NCI-H524 (cell line): ENCODE measurements at places on chromosomes 1 and 21.

DNA sequence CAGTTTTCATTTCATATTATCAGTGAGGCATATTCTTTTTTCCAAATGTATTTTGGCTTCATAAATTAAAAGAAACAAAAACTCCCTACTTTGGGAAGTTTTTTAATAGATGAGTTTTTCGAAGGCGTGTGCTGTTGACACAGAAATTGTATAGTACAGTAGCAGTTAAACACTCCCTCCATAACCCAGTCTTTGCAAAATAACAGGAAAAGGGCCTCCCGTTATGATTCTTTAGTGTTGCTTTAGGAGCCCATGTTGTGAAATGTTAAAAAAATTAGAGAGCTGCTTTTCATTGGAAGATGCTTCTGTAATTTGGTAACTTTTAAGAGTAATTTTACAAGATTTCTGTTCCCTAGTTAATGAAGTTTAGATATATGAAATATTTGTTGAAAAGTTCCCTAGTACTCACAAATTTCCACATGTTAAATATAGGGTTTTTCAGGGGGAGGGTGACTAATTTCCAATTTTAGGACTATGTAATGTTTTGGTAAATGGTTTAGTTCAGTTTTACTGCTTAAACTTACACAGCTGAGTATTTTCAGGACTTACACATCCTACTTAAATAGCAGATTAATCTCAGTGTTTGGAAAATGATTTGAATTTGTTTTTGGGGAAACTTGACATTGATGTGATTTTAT lies 2.0 kb downstream of the CAMSAP2 start:
- no peak for DNase-seq

DNA sequence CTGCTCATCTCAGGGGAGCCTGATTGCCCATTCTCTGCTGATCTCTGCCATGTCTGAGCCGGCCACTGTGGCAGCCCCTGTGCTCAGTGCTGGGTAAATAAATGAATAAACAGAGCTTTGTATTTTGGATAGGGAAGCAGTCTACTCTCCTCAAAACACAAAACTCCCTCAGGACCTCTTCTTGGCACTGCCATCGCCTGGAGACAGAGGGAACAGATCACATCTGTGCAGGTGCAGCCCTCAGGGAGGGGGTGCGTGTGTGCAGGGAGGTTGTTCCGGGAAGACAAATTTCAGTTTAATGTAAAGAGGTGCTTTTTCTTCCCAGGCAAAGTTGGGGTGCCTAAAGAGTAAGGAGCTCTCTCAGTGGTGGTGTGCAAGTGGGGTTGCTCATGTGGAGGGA lies 7.7 kb upstream of the FAM167B start:
- DNase-seq = no peak

- DNase-seq = no peak
Observed at GRCh38 chr1:176857632-176858031, 306.9 kb downstream of the ASTN1 start.

- no peak for DNase-seq
Observed at GRCh38 chr1:178726545-178726944, 1.5 kb downstream of the RALGPS2 start.

- no peak for DNase-seq
Observed at GRCh38 chr1:235947989-235948388, 81.3 kb upstream of the LYST start.

DNA sequence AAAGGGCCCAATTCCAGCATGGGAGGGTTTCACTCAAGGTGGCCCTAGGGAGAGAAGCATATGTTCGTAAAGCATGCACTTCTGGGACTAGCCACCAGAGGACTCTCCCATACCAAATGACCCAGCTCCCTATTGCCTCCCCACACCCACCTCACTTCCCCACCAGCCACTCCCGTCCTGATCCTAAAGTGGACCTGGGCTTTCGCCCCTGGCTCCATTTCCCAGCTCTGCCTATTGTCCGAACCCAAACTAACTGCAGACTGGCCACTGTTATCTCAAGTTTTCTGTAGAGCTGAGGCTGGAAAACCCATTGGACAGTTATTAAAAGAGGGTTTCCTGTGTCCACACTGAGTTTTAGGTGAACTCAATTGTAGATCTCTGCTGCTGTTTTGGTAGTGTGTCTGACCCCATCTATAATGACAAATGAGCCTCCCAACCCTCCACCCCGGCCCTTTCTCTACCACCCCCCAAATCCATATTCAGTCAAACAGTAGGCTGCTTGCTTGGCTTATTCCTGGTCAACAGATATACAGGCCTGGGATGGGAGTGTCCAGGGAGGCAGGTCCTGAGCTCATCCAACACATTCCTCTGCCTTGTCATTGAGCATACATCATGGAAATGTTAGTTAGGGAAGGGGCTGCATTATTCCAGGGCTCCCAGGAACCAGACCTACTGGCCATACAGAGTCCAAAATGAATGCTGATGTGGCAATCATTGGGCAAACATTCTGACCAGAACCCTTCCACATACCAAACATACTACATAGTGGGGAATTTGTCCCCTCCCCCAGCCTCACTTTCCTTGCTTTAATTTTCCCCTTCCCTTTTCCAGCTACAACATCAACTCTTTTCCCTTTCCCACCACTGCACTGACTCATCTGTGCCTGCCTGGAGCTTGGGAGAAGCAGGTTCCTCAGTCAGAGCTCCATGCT lies 59.2 kb downstream of the ABCA4 start:
- DNase-seq = peak; percentile 7

- no peak for DNase-seq
Observed at GRCh38 chr1:109350182-109350581, 43.4 kb upstream of the MYBPHL start.

DNA sequence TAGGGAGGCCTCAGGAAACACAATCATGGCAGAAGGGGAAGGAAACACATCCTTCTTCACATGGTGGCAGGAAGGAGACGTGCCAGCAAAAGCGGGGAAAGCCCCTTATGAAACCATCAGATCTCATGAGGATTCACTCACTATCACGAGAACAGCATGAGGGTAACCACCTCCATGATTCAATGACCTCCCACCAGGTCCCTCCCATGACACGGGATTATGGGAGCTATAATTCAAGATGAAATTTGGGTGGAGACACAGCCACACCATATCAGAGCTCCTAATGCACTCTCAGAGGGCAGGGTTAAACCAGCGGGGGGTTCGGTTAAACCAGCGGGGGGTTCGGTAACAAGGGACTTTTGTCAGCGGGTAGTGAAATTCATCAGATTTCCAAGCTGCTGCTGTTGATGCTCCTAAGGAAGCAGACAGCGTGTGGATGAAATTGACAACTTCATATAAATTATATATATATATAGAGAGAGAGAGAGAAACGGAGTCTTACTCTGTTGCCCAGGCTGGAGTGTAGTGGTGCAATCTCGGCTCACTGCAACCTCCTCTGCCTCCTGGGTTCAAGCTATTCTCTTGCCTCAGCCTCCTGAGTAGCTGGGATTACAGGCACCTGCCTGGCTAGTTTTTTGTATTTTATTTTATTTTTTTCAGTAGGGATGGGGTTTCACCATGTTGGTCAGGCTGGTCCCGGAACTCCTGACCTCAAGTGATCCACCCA lies 4.2 kb downstream of the CSTB start:
- DNase-seq = no peak

GRCh38 chr1:31511848-31512615 lies 64.3 kb upstream of the TINAGL1 start:
- DNase-seq = no peak

DNA sequence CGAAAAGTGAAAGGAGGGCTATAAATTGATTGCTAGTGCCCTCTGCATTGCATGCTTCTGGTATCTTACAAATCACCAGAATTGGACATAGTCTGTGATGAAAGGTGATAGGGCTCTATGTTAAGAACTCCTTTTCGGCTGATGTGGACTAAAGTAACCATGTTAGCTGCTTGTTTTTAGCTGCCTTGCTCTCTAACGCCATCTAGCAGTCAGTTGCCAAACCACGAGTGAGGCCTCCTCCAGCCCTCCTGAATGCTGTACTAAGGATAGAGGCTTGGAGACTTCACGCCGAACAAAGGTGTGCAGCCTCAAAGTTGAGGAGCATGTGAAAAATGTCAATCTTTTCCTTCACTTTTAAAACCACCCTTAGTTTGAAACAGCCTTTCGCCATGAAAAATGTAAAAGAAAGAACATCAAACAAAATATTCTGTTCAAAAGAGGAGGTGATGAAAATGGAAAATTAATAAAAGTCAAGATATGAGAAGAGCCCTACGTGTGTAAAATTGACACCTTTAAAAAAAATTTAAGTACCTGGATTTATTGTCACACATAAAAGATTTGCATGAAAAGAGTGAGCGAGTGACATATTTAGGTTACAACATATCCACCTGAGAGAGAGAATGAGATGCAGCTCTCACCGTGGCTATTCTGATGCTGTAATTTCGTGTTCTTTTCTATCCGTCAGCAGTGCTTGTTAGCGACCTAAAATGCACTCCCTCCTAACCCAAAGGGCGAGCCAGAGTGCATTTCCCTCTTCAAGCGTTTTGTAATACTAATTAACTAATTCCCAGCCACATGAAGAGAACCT lies 8.1 kb downstream of the LRRC53 start:
- DNase-seq = peak; percentile 81

GRCh38 chr1:59879574-59879973 lies 47.0 kb downstream of the CYP2J2 start:
- DNase-seq = peak; percentile 5

GRCh38 chr1:22892789-22893188 lies 79.9 kb downstream of the LACTBL1 start:
- no peak for DNase-seq

- DNase-seq = no peak
Observed at GRCh38 chr1:224180783-224181452, 2.1 kb upstream of the DEGS1 start.

GRCh38 chr1:113135460-113135859 lies 62.5 kb downstream of the LRIG2 start:
- no peak for DNase-seq

DNA sequence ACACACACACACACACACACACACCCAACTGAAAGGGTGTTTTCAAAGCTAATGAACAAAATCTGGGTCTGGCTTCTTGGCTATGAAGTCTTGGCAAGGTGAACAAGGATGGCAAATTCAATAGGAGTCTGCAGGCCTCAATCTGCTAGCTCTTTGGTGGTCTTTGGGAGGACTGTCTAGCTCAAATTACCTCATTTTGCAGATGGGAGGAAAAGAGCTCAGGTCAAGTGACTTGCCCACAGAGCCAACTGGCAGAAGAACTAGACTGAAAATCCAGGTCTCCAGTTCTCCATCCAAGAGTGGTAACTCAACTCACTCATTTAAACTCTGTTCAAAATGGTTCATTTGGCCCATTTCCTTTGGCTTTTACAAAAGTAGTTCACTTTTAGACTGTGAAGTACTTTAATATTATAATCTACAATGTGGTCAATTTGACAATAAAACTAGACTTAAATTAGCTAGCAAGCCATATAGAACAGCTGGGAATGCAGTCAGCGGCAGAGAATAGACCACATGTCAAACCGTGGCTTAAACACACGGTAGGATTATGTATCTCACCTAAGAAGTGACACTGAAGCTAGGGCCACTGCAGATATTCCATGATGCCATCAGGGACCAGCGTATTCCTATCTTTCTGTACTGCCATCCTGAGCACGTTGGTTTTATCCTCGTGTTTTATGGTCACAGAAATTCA lies 112.9 kb downstream of the APP start:
- no peak for DNase-seq

GRCh38 chr1:220198186-220199005 lies 73.9 kb downstream of the RAB3GAP2 start:
- no peak for DNase-seq

GRCh38 chr1:6962478-6962995 lies 177.3 kb downstream of the CAMTA1 start:
- peak; percentile 32 for DNase-seq

DNA sequence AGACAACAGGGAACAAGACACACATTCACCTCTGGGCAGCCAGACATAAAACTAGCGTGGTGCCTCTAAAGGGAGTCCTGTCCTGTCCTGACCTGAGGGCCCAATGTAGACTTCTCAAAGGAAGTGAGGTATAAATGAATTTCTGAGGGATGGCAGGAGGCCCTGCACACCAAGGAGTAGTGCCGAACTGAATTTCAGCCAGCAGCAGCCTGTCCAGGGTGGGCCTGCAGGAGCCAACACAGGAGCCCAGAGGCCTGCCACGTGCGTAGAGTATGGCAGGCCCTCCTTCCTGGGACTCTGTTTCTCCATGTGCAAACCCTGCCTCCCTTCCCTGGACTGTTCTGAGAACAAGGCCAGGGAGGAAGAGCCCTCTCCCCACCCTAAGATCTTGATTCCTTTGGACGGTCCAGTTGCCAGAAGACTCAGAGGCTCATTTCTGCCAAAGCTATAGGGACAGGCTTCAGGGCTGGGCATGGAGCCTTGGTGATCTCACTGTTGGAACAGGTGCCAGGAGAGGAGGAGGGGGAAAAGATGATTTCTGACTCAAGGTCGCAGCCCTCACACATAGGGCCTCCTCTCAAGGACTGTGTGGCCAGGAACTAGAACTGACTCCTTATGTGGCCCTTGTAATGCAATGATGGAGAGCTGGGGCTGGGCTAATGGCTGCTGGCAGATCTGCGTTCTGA lies 1.8 kb upstream of the FABP3 start:
- no peak for DNase-seq

DNA sequence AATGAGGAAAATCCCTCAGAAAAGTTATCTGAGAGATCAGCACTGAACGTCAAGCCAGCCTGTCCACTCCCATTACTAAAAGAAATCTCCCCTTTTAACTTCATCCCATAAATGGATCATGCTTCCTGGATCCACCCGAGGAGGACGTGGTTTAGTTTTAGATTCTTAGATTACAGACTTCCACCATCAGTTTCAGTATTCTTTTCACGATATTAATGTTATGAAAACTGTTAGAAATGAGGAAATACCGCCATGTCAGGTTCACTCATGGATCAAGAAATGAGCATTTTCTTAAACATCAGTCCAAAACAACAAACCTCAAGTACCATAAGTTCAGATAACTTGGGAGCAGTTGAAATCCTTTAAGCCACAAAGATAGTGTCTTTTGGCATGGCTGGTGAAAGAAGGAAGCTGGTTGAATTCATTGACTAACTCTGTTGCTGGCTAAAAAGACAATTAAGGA lies 49.8 kb downstream of the NFIA start:
- DNase-seq = no peak

GRCh38 chr1:229786974-229787610 lies 161.0 kb downstream of the URB2 start:
- DNase-seq = no peak

DNA sequence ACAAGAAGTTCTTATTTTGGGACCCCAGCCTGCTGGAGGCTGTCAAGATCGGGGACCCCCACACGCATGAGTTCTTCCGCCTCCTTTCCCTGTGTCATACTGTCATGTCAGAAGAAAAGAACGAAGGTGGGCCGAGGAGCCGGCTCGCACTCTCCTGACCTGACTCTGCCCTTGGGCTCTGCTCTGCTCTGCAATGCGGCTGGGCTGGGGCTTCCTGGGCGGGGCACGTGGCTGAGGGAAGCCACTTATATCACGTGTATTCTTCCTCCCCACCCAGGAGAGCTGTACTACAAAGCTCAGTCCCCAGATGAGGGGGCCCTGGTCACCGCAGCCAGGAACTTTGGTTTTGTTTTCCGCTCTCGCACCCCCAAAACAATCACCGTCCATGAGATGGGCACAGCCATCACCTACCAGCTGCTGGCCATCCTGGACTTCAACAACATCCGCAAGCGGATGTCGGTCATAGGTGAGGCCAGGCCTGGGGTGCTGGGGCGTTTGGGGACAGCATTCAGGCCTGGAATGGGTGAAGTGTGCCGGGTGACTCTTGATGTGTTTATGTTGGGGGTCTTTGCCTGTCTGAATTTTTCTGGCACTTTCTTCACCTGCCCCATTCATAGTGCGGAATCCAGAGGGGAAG lies 17.6 kb downstream of the ATP8B2 start:
- DNase-seq = no peak

- DNase-seq = no peak
Observed at GRCh38 chr1:81921851-81922462, 121.2 kb downstream of the ADGRL2 start.

GRCh38 chr1:227775841-227776240 lies 39.6 kb upstream of the PRSS38 start:
- no peak for DNase-seq
